ENCODE measurements at places on chromosomes 13 and 19. TPM values are rescaled to one million over a fixed set of nuclear protein-coding genes. Genes with fewer than 3 reads are reported as not detected.

Gene CGB1
- polyA plus RNA-seq: not detected

Gene ZNF536
- polyA plus RNA-seq: 2.0 TPM

GRCh38 chr13:31168166-31168565 is 6.5 kb upstream of the HSPH1 start:
- no peak for DNase-seq

DNA sequence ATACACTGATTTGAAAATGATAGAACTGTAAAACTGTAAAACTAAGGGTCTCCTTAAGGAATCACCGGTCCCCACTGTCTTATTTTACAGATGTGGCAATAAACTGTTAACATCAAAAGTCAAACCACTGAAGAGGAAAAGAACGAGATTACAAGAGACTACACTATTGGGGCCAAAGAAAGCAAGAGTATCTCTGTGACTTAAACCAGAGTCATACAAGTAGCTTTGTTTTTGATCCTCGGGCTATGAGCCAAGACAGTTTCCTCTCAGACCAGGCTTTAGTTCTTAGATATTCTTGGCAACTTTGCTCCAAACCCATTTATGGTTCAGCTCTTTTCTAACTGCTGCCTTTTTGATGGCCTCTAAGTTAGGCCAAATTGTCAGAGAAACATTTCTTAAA is 113.8 kb downstream of the TBC1D4 start:
- peak; percentile 25 for DNase-seq

- DNase-seq: no peak
Observed at GRCh38 chr19:43444531-43445287, 20.7 kb downstream of the LYPD3 start.

DNA sequence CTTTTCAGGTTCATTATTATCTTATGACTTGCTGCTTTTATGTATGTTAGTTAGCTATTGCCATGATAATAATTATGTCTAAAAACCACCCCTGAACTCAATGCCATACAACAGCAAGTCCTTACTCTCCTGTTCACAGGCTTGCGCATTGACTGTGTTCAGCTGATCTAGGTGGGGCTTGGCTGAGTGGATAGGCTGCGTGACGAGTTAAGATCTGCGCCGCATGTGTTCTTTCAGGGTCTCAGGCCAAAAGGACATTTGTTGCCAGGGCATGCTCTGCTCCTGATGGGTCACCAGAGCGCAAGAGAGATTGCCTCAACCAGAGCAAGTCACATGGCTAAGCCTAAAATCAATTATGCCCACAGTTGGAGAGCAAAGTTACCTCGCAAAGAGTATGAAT is 859 bp downstream of the ZNF568 start:
- DNase-seq: peak; percentile 21
